Stimulated activated CD4-positive, alpha-beta T cell treated with anti-CD3 and anti-CD28 coated beads, Interleukin-15, amount 100 ng/mL, for 48 hours (primary cell): ENCODE measurements at places on chromosomes 3 and 15.
A peak's percentile ranks its signal among the peaks of the same experiment; 100 is the strongest.

DNA sequence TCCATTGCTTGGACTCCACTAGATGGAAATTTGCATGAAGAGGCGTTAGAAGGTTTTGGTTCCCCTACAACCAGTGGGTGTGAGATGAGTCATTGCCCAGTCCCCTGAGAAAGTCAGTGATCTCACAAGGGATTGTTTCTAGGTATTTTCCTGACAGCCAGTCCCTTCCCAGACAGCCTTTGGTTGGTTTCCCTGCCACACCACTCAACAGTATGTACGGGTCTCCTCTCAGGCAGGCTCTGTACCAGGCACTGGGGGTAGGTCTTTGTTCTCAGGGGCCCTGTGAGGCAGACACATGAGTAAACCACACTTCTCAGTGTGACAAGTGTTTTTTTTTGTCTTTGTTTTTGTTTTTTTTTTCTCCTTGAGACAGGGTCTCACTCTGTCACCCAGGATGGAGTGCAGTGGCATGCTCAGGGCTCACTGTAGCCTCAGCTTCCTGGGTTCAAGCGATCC lies 4.0 kb downstream of the LAMP3 start:
- peak; percentile 35 for DNase-seq

- DNase-seq, result no peak
Observed at GRCh38 chr15:100729461-100729860, 127.1 kb downstream of the ASB7 start.

DNA sequence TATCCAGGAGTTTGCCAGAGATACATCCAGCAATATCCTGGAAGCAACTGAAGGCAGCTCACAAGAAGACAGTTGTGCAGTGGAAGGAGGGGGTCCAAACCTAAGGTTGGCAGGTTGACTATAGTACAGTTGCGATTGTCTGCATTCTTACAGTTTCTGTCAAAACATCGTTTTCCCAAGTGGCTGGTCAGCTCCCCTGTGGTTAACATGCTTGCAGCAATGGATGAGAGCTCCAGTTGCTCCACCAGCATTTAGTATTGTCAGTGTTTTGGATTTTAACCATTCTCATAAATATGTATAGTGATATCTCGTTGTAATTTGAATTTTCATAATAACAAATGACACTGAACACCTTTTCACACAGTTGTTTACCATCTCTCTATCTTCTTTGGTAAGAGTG lies 31.5 kb downstream of the KLF13 start:
- DNase-seq, result no peak

DNA sequence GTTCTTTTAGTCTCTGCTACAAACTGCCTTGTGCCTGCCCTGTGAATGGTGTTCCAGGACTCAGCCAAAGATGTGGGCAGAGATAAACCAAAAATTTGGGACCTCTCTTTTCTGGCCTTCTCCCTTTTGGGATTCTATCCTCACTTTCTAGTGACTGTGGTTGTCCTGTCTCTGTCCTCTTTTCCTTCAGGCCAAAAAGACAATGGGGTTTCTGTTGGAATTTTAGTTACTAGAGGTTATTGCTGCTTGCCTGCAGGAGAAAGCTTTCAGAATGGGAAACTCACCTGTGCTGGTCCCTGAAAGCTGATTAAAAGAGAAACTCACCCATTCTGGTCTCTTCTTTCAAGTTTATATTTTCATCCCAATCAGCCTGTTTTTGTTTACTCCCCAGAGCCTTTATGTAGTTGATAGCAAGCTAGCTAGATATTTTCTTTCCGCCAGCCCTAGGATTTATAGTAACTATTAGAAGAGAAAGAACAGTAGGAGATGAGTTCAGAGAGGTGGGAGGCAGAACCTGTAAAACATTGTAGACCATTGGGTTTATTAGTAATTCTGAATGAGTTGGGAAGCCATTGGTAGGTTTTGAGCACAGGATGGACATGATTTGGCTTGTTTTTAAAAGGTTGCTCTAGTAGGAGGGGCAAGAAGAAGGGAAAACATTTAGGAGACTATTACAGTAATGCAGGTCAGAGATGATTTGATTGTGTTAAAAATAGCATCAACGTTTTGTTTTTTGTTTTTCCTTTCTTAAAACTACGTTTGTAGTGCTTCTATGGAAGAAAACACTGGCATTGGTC lies 138.9 kb downstream of the TCF12 start:
- no peak for DNase-seq

DNA sequence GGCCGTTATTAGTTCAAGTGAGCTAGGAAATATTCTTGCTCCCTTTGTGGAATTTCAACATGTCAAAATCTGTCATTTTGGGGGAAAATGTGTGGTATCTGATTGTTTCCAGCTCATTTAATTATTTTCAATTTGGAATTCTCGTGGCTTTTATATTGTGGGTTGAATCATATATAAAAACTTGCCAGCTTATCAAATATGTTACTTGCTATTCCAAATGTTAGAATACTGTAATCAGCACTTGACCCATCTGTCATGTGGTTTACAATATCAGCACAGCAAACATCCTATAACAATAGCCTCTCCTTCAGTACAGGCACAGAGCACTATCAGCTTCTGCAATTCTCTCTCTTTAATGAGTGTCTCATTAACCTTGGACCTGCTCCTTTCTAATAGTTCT lies 130.2 kb upstream of the FEZF2 start:
- DNase-seq, result no peak

DNA sequence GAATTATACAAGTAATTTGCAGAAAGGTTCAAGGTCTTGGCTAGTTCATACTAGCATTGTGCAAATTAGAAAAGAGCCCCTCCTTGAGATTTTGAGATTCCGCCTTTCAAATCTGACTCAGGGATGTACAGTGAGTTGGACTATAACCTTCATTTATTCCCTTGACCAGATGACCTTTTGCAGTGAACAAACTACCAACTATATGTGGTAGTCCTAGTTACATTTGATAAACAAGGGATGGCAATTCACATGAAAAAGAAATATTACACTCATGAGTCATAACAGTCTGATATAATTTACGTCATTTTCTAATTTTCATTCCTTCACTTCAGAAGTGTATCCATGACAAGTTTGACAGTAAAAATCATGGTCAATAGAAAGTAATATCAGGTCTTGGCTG lies 860.4 kb downstream of the ROBO1 start:
- DNase-seq, result no peak

DNA sequence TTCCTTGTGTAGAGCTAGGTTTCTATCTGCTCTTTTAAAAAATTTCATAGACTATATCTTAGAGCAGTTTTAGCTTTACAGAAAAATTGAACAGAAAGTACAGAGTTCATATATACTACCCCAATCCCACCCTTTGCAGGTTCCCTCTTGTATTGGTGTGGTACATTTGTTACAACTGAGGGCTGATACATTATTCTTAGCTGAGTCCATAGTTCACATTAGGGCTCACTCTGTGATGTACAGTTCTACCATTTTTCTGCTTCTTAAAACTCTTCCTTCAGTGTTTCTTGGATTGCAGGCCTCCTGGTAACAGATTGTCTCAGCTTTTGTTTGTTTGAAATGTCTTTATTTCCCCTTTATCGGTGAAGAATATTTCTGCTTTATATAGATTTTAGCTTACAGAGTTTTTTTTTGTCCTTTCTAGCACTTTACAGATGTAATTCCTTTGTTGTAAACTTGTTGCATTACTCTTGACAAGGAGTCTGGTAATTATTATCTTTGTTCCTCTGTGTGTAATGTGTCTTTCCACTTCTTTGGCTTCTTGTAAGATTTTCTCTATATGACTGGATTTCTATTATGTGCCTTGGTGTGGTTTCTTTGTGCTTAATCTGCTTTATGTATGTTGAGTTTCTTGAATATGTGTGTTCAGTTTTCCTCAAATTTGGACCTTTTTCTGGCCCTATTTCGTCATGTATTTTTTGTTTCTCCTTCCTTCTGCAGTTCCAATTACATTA lies 25.3 kb downstream of the MEF2A start:
- DNase-seq, result no peak

DNA sequence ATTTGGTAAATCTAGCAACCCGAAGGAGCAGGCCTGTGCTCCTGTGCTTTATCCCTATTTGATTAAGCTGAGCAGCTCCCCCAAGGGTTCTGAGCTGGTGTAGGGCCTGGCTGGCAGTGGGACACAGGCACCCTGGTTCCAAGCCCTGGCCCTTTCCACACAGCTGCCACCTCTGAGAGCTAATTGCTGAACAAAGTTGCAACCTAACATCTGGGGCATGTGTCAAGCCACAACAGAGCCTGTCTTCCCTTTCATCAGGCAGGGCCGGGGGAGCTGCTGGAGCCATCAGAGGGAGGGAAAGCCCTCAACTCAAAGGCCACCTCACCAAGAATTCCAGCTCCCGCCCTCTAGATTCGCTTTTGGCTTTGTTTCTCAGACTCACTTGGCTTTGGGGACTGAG lies 17.1 kb upstream of the MRPS22 start:
- no peak for DNase-seq

- no peak for DNase-seq
Observed at GRCh38 chr3:61946570-61947324, 385.4 kb downstream of the PTPRG start.

DNA sequence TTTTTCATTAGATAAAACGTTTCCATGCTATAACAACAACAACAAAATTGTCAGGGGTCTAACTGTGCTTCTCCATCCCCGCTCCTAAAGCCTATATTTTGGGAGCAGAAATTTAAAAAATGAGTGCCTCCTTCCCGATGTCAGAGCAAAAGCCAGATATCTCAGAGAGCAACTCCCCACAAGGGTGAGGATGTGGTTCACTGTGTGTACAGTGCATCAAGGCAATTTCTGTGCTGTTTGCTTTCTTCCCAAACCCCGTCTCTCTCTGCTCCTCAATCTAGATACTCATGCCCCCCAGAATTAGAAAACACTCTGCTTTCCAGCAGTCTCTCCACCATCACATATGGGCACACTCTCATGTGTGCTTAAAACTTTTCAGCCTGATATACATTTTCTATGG lies 76.7 kb upstream of the MBNL1 start:
- DNase-seq, result no peak

- no peak for DNase-seq
Observed at GRCh38 chr3:65561617-65562016, 477.1 kb downstream of the MAGI1 start.

DNA sequence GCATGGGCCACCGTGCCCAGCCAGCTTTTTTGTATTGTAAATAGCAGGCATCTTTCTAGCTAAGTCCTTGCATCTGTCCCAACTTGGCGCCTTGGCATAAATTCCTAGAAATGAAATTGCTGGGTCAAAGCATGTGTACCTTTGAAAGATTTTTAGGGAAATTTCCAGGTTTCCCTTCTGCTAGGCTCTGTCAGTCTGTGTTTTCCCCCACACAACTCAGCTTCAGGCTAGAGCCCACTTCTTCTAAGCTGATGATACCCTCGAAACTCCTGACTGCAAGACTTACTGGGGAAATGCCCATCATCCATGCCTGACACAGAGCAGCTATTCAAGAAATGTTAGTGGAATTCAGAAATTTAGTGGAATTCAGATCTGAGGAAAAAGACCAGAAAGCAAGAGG lies 10.8 kb upstream of the RPL32 start:
- no peak for DNase-seq

- no peak for DNase-seq
Observed at GRCh38 chr3:149792452-149793270, at the start of gene ANKUB1. Gene ANKUB1, minus strand, starts transcription at chr3:149792554. Its CDS starts 188 bp downstream, at chr3:149792366.

- DNase-seq, result no peak
Observed at GRCh38 chr3:177236704-177237103, 39.4 kb upstream of the TBL1XR1 start.

GRCh38 chr3:186496635-186497034 lies 47.5 kb downstream of the CRYGS start:
- no peak for DNase-seq

DNA sequence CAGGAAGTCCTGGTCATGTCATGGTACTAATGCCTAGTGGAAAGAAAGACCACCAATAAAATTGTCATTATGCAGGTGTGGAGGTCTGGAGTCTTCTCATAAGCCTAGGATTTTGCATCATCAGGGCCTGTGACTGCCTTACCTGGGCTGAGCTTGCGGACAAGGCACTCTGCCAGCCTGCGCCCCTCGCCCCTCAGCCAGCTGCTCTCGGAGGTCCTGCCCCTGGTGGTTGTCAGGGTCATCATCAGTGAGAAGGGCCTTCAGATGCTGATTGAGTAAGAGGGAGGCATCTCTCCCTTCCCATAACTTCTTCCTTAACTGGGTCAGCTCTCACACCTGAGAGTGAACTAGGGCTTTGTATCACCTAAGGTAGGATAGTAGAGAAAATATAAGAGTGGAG lies 132.8 kb downstream of the DCLK3 start:
- DNase-seq, result no peak

- DNase-seq, result no peak
Observed at GRCh38 chr3:135966962-135967274, 1.4 kb downstream of the PPP2R3A start.

DNA sequence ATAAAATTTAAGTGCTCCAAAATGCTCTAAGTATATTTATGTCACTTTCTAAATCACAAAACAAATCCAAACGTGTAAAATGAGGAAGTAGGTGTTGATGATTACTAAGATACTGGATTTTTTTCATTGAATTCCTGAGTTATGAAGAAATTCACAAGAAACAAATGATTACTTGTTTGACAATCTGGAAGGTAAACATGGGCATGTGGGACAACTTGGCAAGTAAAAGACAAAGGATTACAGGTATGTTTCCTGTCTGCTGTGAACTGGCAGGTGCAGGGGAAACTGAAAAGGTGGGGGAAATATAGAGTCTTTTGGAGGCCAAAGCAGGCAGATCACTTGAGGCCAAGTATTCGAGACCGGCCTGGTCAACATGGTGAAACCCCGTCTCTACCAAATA lies 252.7 kb upstream of the AZI2 start:
- no peak for DNase-seq

- DNase-seq, result no peak
Observed at GRCh38 chr3:102135316-102135715, 286.0 kb downstream of the NFKBIZ start.
